ENCODE measurements at places on chromosomes 2 and 18.

GRCh38 chr2:99867770-99868169, 274.6 kb downstream of the AFF3 start:
- peak; percentile 42 for DNase-seq

DNA sequence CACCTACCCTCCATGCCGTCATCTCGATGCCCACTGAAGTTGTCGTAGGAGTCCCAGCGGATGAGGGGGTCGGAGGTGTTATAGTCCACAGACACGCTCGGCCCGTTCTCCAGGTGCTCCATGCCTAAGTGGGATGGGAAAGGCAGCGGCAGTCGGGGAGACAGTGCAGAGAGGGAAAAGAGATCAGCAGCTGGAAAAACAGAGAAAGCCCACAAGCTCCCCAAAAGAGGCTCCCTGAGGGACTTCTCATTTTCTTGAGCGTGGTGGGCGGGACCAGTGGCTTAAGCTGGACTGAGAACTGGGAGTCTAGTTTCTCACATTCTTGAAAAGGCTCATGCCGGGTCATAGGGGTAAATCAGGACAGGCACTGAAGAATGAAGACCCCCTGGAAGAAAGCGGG, 121.9 kb downstream of the TNS1 start:
- DNase-seq: no peak

DNA sequence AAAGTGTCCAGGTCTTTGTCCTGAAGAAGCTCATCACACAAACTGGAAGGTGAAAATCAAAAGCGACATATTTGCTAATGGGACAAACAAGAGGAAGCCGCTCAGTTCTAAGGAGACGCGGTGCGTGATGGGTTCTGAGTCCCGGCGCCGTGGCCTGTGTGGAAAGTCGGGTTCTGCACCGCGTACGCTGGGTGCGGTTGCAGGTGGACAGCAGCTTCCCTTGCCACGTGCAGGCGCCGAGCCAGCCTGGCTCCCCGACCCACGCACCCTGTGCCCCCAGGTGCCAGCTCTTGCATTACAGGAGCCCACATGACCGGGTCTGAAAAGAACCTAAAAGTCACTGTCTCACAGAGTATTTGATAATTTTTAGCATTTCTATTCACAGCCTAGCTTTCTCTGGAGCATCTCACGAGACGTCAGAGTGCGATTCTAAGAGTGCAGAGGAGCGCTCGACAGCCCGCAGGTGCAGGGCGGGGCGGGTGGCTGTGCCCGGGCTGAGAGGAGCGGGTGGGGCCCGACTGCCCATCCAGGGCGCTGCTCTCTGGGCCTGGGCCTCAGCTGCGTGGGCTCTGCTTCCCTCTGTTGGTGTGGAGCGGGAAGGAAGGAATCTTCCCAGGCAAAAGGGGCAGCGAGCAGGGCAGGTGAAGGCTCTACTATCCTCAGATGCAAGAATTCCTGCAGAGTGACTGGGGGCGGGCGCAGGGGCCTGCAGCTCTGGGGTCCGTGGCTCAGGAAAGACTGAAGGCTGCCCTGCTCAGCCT, 39.4 kb downstream of the MYT1L start:
- peak; percentile 45 for DNase-seq

- no peak for DNase-seq
These were observed 723 bp upstream of the MBD1 start for GRCh38 chr18:50281972-50282520.

GRCh38 chr18:53191634-53192033, 851.6 kb downstream of the DCC start:
- peak; percentile 69 for DNase-seq

GRCh38 chr2:16255120-16255519, 314.8 kb downstream of the MYCN start:
- no peak for DNase-seq

- DNase-seq: peak; percentile 90
These were observed 787 bp downstream of the SOCS6 start for GRCh38 chr18:70289351-70290312.

GRCh38 chr2:21740484-21740883, 616.7 kb downstream of the TDRD15 start:
- DNase-seq: no peak

DNA sequence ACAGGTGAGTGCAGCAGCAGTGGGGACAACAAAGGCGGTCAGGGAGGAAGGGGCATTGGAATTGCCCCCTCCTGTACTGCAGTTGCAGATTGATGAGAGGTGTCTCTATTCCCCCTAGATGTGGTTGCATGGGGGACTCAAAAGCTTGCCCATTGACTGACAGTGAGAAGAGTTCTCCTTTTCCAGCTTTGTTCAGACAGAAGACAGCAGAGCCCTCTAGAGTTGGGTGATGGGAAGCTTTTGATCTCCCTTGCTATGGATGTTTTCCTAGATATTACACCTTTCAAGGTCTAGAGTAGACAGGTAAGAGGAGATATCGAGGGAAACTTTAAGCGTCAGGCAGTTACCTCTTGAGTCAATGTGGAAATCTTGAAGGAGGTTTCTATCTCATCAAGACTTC, 2.9 kb downstream of the PROKR1 start:
- DNase-seq: no peak

GRCh38 chr2:97691166-97691565, 21.7 kb downstream of the C2orf92 start:
- DNase-seq: no peak

DNA sequence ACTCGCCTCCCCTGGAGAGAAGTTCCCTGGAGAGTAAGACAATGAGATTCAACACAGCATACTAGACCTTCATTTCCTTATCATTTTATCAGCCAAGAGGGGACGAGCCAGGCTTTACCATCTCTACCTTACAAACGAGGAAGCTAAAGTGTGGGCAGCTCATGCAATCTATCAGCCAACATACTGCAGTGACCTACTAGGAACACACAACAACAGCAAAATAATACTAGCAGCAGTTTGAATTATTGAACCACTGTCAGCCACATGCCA, 60.0 kb upstream of the TEX51 start:
- DNase-seq: no peak

DNA sequence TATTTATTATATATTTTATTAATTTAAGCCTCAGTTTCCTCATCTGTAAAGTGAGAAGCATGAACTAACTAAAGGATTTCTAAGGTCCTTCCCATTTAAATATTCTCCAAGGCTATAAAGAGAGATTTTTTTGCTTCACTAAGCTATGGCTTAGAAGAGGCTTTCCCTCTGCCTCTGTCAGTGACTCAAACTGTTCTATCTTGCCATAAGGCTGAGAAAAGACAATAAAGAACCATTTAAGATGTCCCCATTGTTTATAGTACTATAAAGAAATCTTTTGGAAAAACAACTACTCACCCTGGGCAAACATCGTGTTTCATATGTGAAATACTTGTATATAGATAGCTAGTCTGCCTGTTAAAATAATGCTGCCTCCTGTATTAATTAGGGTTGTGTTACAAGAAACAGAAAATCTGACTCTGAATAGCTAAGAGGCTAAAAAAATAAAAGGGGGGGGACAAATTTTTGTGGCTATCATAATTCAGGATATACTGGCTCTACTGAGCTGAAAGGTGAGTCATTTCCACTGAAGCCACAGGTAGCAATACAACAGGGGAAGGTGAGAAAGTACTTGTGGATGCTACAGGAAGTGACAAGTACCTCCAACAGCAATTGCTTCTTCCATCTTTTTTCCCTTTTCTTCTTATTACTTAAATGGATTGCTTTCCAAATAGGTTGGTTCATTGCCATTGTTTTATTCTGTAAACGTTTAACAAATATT, 25.4 kb downstream of the EPHA4 start:
- DNase-seq: no peak

- DNase-seq: no peak
These were observed 428.3 kb downstream of the MBD2 start for GRCh38 chr18:53796040-53796729.

DNA sequence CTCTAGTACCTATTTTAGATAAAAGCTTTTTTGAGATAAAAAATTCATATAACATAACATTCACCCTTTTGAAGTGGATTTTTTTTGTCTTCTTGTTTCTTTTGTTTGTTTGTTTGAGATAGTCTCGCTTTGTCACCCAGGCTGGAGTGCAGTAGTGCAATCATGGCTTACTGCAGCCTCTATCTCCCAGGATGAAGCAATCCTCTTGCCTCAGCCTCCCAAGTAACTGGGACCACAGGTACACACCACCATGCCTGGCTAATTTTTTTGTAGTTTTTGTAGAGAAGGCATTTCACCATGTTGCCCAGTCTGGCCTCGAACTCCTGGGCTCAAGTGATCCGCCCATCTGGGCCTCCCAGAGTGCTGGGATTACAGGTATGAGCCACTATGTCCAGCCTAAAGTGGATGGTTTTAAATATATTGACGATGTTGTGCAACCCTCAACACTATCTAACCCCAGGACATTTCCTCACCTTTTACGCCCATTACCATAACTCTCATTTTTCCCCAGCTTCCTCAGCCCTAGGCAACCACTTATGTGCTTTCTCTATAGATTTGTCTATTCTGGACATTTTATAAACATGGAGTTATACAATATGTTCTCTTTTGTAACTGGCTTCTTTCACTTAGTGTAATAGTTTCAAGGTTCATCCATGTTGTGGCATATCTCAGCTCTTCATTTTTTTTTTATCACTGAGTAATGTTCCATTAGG, 38.8 kb downstream of the CTIF start:
- DNase-seq: no peak

DNA sequence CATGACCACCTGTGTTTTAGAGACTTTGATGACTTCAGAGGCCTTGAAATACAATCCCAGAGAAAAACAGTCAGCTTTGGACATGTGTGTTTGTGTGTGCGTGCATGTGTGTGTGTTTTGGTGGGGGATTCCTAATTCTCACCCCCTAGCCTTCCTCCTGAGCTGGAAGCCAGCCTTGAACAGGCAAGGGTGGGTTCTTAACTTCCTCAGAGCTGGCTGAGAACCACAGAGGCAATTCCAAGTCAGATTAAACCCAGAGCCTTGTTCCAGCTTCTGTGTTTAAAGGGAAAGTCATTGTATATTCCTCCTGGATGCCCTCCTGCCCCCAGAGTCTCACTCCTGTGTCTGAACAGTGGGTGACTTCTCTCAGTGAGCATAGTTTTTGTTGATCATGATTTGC, 45.2 kb upstream of the MGAT4A start:
- DNase-seq: no peak

- DNase-seq: no peak
These were observed 126.6 kb upstream of the KYNU start for GRCh38 chr2:142750858-142751257.

DNA sequence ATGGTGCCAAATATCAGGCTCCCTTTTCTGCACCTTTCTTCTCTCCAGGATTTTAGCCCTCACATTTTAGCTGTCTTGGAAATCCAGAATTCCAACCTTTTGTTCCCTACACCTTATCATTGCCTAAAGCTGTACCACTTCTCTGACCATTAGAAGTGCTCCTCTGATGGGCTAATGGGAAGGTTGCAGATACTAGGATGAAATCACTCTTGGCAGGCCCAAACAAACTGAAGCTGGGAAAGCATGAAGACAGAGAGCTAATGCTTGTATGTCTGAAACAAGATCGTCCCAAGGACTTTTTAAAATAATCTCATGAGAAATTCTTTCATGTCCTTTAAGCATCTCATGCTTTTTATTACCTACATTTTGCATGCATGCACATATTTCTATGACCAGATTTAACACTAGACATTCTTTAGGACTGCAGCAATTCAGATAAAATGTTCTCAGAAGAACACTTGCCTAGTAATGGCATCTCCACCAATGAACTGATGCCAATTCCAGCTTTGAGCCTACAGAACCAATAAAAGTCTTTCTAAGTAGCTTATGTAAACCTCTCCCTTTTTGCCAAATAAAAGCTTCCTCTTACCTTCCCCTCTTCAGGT, 98.4 kb upstream of the OSR1 start:
- DNase-seq: no peak

GRCh38 chr2:158046121-158046880, 55.4 kb upstream of the UPP2 start:
- no peak for DNase-seq

- no peak for DNase-seq
These were observed 14.3 kb upstream of the CTLA4 start for GRCh38 chr2:203853271-203853670.

DNA sequence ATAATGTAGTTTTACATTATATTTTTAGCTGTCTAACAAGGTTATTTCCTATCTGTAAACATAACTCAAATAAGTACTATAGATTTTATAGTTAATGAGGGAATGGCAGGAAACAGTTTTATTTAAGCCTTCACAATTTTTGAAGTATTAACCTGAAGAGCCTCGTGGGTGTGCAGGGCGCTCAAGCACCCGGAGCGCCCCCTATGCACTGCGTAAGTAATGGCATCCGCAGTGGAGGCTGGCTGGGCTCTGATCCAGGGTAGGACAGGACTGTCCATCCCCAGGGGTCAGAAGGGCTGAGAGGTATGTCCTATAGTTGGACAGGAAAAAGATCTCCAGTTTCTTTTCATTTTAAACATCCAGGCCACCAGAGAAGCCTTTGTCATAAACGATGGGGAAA, 8.2 kb upstream of the GBX2 start:
- DNase-seq: no peak

- DNase-seq: peak; percentile 56
These were observed 31.4 kb upstream of the KCNG2 start for GRCh38 chr18:79766308-79766707.

DNA sequence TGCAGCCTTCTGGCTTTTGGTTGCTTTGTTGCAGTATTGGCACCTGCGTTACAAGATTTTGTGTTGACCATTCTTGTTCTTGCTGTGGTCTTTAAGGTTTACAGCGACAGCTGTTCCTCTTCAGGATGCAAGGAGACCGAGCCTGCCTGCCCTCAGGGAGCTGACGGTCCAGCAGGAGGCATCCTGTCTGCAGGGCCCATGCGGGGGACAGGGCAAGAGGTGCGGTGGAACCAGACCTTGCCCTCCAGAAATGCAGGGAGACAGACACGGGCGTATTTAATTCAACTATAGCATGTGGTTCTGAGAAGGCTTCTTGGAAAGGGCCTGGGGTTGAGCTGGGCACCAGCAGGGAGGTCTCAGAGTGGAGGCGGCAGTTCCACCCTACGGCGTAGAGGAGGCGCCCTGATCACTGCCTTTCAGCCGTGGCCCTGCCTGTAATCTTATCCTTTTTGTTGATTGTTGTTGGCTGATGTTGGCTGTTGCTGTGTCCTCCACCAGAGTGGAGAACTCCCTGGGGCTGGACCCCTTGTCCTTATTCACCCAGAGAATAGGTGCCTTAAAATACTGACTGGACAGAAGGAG, 71.7 kb downstream of the HPCAL1 start:
- DNase-seq: no peak

GRCh38 chr2:120702801-120703200, 32.9 kb upstream of the GLI2 start:
- DNase-seq: no peak

DNA sequence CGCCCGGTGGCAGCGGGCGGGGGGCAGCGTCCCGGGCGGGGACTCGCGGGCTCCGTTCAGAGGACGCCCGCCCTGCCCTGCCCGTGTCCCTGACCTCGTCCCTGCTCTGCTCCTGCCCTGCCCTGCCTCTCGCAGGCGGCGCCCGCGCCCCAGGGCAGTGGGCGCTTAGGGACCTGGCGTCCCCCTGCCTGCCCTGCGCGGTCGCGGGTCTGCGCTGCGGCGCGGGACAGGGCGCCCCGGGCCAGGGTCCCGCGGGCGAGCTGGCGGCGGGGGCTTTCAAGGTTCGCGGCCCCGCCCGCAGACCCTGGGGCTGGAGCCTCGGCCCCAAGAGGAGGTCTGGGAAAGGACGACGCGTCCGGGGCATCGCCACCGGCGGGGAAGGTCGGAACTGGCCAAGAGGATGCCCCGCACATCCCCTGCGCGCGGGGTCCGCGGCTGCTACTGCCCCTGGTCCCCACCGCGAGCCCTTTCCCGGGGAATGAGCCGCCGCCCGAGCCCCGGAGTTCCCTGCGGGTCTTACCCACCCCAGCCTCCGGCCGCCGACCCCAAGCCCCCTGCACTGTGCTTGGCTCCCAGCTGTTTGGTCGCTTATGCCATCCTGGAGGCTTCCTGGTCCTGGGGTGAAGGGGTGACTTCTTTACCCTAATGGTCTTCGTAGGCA, 679 bp downstream of the RNF144A start:
- DNase-seq: peak; percentile 86

- DNase-seq: no peak
These were observed 121.0 kb upstream of the HAAO start for GRCh38 chr2:42913280-42913878.
